SK-N-SH treated with all-trans-retinoic acid at 6 μM for 48 hours (cell line): ENCODE measurements at places on chromosomes 4 and X.

DNA sequence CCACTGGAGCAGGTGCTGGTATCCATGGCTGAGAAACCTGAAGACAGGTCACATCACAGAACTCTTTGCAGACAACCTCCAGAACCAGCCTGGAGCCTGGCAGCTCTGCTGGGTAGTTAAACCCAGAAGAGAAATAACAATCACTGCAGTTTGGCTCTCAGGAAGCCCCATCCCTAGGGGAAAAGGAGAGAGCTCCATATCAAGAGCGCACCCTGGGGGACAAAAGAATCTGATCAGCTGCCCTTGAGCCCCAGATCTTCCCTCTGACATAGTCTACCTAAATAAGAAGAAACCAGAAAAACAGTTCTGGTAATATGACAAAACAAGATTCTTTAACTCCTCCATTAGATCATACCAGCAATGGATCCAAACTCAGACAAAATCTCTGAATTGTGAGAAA lies 823.2 kb upstream of the FRG1 start:
- no peak for ATAC-seq

DNA sequence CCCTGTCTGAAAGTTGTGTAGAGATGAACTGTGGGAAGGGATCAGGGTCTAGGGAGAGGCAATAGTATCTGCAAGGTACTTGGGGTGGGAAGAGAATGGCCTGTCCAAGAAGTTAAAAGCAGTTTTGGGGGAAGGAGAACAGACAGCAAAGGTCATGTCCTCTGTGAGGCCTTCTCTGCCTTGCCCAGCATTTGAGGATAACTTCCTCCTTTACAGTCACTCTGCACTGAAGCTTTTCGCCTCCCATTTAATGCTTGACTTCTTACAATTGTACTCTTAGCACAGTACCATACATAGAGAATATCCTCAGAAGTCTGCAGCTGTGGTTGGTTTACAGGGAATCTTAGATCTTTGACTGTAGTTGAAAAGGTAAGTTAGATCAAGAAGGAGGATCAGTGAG lies 121.8 kb upstream of the AP1S2 start:
- ATAC-seq = no peak

DNA sequence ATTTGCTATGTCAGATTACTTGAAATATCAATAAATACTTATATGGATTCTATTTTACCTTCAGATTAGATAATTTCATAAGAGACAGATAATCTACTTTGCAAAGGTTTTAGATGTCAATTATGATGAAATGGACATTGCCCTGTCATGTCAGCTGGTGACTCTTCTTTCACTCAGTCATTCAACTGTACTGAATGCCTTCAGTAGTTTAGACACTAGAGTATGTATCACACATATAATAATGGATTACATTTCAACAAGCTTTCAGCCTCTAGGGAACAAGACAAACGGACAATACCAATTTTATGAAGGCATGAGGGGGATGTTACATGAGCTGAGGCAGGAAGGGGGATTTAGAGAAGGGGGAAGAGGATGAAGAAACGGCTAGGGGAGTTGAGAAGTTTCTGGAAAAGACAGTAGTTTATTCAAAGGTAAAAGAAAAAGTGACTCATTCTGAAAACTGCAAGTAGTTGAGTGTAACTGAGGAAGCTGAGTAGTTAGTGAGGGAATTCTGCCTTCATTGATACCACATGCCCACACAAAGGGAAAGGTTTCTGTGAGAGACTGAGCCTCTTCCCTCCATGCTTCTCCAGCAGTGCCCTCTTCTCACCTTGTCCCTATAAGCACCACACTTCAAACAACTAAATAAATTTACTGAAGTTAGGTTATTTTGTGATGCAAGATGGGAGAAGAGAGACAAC lies 25.7 kb downstream of the SLC9B2 start:
- peak; percentile 40; the same call in 1 of the 3 replicates for ATAC-seq

GRCh38 chr4:8493484-8493883 lies 52.9 kb downstream of the TRMT44 start:
- ATAC-seq = no peak

GRCh38 chr4:8370106-8370787 lies 70.3 kb downstream of the ACOX3 start:
- ATAC-seq = no peak

- peak; percentile 81 for ATAC-seq
Measured at GRCh38 chr4:85715991-85716737, 241.2 kb downstream of the ARHGAP24 start.

DNA sequence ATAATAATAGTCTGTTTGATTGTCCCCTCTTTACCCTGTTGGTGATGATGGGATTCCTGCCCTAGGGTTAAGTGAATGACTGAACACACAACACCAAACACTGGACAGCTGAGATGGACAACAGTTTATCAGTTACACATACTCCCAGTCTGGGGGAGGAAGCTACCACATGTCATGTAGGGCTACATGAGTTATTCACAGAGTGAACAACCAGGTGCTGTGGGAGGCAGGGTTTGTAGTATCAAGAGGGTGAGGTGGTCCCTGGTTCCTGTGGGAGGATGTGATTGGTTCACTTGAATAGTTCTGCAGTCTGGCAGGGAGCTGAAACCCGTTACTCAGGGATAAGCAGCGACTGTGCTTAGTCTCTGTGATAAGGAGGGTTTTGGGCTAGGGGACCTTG lies 88.8 kb upstream of the AP1S2 start:
- ATAC-seq = no peak
